Caco-2 (cell line): ENCODE measurements at places on chromosomes 1 and 21. TPM values are rescaled to one million over a fixed set of nuclear protein-coding genes. Genes with fewer than 3 reads are reported as not detected.

COX20 gene
- 68.0 and 79.3 TPM in 2 replicates for total RNA-seq

TNNT2 gene
- 5.9 and 7.3 TPM in 2 replicates for total RNA-seq

ZNF593OS gene
- total RNA-seq = 0.45 TPM in 1 of 2 replicates, not detected in the other

KCNQ4 gene
- 1.4 and 1.6 TPM in 2 replicates for total RNA-seq

CYB5RL gene
- 10.0 and 10.8 TPM in 2 replicates for total RNA-seq

GJA9 gene
- not detected in 2 replicates for total RNA-seq

LAMC2 gene
- total RNA-seq = 34.9 and 51.0 TPM in 2 replicates

TDRD5 gene
- total RNA-seq = 0.52 and 0.72 TPM in 2 replicates

PDE9A gene
- total RNA-seq = 9.7 and 10.5 TPM in 2 replicates

DEPDC1 gene
- 19.9 and 20.3 TPM in 2 replicates for total RNA-seq

LRRC3 gene
- 4.5 and 4.7 TPM in 2 replicates for total RNA-seq

S100A2 gene
- 2.4 and 3.0 TPM in 2 replicates for total RNA-seq

SLC9C2 gene
- total RNA-seq = not detected in 2 replicates

GBP6 gene
- not detected in 2 replicates for total RNA-seq

PCSK9 gene
- 29.4 and 31.2 TPM in 2 replicates for total RNA-seq

ZNF683 gene
- total RNA-seq = not detected in 2 replicates

GBP4 gene
- not detected in 2 replicates for total RNA-seq

ETV3L gene
- not detected in 2 replicates for total RNA-seq

RYR2 gene
- 3.4 and 3.6 TPM in 2 replicates for total RNA-seq

PCP4 gene
- total RNA-seq = 4.0 and 4.7 TPM in 2 replicates

CIART gene
- total RNA-seq = 2.6 and 3.2 TPM in 2 replicates

ADAMTSL4 gene
- 16.1 and 17.6 TPM in 2 replicates for total RNA-seq

LEMD1 gene
- not detected in 2 replicates for total RNA-seq

PTPRC gene
- 0.25 and 0.65 TPM in 2 replicates for total RNA-seq
